ENCODE measurements at places on chromosomes 3 and 15.

- DNase-seq, result no peak
Measured at GRCh38 chr15:66232267-66232625, 21.3 kb downstream of the MEGF11 start.

- no peak for DNase-seq
Measured at GRCh38 chr3:143184099-143184498, 64.5 kb downstream of the CHST2 start.

DNA sequence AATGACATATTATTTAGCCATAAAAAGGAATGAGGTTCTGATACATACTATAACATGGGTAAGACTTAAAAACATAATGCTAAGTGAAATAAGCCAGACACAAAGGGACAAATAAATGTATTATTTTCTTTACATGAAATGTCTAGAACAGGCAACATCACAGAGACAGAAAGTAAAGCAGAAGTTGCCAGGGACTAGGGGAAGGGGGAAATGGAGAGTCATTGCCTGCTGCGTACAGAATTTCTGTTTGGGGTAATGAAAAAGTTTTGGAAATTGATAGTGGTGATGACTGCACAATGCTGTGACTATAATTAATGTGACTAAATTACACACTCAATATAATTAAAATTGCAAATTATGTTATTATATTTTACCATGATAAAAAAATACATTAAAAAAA lies 99.9 kb downstream of the ANO10 start:
- no peak for DNase-seq

DNA sequence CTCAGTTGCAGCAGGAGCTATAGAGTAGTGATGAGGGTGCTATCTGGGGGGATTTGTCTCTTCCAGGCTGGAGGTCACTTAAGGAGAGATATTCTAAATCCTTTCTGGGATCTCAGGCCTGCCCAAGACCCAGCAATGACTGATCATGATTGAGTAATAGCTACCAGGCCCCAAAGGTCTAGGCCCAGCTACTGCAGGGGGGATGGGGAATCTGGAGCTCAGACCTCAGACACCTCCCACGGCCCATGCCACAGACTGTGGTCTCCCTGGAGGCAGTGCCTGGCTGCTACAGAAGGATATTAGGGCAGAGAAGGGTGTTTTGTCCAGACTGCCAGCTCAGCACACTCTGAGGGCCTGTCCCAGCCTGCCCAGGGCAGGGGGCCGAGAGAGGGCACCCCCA lies 6.9 kb downstream of the SLC38A3 start:
- no peak for DNase-seq

DNA sequence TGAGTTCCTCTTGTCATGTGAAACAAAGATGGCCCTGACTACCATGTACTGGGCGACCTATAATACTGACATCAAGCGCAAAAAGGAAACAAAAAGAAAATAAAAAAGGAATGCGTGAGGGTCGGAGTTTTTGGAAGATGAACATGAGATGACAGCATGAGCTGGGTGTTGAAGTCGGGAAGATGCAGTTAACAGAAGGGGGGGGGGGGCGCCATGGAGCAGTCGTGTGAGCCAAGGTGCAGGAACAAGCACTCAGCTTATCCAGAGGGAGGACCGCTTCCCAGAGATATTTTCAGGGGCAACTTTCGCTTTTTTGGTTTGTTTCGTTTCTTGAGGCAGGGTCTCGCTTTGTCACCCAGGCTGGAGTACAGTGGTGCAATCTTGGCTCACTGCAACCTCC lies 110.2 kb downstream of the RORA start:
- DNase-seq, result no peak

DNA sequence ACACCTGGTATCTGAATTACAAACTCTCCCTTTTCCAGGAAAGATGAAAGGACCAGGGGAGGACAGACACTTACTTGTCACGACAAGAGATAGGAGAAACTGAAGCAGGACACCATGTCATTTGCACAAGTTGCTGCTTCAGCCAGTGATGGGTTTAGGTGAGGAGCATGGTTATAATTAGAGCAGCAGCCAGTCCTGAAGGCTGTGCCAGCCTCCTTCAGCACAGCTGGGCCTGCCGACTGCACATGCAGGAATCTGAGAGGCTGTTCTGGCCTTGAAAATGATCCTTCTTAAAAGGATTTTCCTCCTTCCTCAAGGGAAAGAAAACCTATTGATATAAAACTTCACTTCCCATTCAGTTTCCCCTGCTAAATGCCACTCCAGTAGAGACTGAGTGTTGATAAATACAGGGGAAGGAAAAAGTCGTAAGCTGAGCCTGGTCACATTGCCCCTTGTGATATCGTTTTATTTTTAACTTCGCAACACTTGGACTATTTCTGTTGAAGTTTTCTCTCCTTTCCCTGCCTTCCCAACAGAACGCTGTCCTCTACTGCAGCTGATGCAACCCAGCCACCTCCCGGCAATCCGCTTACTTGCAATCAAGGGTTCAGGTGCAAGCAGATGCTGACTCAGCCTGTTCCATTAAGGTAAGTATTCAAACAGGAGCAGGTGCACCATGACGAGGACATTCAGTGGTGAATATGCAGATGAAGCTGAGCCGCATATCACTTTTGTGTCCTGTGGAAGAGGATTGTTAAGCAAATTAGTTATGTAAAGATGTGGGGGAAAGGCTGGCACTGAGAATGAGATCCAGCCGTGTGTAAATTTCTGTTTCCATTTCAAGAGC lies at the start of gene FBXO40:
Gene FBXO40 (plus strand): TSS at position 524 of the 847 bp plus-strand sequence. CDS start 27,197 bp downstream, outside the sequence.
- no peak for DNase-seq

- no peak for DNase-seq
Measured at GRCh38 chr15:99365242-99365641, 114.0 kb downstream of the LRRC28 start.

DNA sequence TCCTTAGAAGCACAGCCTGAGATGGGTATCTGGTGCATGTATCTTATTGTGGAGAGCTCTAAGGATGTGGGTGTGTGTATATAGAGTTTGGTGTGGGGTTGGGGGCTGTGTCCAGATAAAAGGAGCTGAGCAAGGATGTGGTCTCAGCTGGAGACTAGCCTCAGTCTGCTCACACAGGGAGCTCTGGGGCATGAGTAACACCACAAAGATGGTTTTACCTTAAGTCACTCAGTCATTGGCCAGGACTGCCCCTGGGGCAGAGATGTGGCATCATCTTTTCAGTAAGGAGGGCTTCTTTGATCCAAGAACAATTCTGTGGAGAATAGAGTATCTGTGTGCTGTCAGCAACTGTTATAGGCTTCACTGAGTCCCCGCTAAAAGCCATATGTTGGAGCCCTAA lies 163.4 kb upstream of the NUDT16 start:
- no peak for DNase-seq

DNA sequence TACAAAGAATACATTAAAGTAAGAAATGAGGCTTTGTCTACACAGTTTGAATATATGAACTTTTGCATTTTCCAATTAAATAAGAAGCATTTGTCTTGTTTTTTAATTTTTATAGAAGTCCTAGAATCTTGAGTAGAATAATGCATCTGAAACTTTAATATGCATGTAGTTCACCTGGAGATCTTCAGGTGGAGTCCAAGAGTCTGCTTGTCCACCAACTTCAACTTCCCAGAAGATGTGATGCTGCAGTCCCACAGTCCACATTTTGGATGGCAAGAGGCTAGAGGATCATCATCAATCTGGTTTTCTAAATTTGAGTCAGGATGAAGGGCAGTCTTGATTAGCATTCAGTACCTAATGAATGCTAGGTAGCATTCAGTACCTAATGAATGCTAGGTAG lies 357.6 kb upstream of the SOX2 start:
- no peak for DNase-seq

DNA sequence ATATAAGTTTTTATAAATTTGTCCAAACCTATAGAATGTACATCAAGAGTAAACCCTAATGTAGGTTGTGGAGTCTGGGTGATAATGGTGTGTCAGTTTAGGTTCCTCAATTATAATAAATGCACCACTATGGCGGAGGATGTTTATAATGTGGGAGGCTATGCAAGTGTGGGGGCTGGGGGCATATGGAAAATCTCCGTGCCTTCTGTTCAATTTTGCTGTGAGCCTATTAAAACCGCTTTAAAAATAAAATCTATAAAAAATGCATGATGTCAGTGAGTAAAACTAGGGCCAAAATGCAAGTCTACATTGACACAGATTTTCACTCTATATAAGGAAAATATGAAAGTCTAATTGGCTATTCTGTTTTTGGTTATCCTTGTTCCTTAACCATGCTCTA lies 774.9 kb upstream of the ALCAM start:
- no peak for DNase-seq

DNA sequence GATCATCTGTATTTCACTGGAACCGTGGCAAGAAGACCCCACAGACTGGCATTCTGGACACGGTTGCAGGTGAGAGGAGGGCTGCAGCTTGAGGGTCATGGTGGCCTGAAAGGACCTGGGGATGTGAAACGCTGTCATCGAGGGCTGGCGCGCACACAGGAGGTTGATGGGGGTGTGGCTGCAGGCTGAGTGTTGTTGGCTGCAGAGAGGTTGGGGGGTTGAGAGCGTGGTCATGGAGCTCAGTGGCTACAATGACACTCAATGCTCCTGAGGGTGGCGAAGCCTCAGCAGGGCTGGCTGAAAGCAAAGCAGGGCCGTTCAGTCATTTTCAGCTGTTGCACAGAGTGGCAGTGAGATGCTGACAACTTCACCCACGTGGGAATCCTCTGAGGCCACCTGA lies 21.0 kb downstream of the CPN2 start:
- DNase-seq, result no peak

DNA sequence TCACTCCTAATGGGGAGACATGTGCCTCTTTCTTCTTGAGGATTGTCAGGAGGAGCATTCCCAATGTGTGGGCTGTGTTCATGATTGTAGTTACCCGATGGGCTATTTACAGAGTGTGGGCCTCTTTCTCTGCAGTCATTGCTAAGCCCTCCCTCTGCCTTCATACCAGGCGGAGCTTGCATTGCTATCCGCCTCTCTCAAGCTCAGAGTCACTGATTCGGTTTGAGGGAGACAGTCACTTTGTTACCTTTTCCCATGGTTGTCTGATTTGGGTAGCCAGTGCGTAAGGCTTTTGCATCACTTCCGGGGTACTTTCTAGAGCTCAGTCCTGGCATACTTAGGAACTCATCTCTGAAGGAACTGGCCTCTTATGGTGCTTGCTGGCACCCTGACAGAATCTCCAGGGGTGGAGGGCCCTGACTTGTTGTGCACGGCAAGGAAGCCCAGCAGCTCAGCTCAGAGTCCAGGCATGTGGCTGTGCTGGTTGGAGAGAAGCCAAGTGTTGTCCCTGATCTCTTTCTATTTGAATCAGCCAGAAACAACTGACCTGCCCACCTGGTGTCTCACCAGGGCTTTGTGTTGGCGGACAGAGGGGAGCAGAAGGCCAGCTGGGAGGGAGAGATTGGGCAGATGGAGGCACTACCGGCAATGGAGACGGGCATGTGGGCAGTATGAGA lies 79.8 kb downstream of the EPHB1 start:
- DNase-seq, result no peak

DNA sequence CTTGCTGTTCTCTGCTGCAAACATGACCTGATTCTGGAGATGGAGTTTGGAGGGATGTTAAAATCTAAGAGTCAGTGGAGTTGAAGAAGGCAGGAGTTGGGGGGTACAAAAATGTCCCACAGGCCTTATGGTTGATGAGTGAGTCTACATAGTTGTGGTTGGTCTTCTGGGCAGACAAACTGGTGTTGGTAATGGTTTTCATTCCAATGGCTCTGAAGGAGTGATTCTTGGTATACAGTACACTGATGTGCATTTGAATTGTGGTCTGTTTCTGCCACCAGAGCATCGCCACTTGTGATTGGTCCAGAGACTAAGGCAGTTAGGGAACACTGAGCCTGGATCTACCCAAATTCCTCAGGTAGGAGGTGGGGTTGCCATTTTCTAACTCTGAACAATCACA lies 514.1 kb upstream of the CFAP20DC start:
- DNase-seq, result no peak

Data from NCI-H1694 treated with DMSO at 0.1 percent for 48 hours (cell line).